ENCODE measurements at places on chromosomes 6 and 20.

- H3K36me3 ChIP-seq: no peaks in the 10 kb centered on the region
- no peak overlapping the region for H3K27ac ChIP-seq
- no peak for DNase-seq
These were observed 349.8 kb upstream of the ARID1B start for GRCh38 chr6:156427345-156427744.

GRCh38 chr6:131060311-131060710, 2.7 kb downstream of the EPB41L2 start:
- no peak overlapping the region for H3K4me3 ChIP-seq
- no peaks in the 10 kb centered on the region for H3K27me3 ChIP-seq
- DNase-seq: no peak
- no peak overlapping the region for H3K27ac ChIP-seq
- H3K36me3 ChIP-seq: no peaks in the 10 kb centered on the region

GRCh38 chr6:14187406-14187805, 69.8 kb downstream of the CD83 start:
- no peak overlapping the region for H3K4me3 ChIP-seq
- H3K27ac ChIP-seq: no peak overlapping the region
- DNase-seq: no peak
- H3K27me3 ChIP-seq: peaks cover 3% of the 10 kb centered on the region
- H3K36me3 ChIP-seq: no peaks in the 10 kb centered on the region

GRCh38 chr20:20820104-20820503, 107.7 kb upstream of the RALGAPA2 start:
- no peaks in the 10 kb centered on the region for H3K27me3 ChIP-seq
- no peak overlapping the region for H3K27ac ChIP-seq

DNA sequence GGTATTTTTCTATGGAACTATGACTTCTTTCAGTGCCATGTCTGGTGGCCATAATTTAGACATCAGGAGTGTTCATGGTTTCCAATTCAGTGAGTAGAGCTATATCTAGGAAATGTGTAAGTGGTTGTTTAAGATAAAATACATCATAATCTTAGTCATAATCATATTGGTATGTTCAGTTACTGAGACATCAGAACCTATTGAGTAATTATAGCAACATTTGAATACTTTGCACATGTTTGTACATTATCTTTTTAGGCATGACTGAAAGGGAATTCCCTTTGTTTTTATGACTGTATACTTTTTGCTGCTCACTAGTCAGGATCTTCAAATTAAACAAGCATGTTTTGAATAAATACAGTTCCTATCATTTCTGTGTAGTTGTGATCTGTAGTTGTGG, 64.0 kb downstream of the STXBP5 start:
- H3K4me3 ChIP-seq: no peak overlapping the region
- H3K36me3 ChIP-seq: no peaks in the 10 kb centered on the region
- DNase-seq: no peak
- no peak overlapping the region for H3K27ac ChIP-seq

DNA sequence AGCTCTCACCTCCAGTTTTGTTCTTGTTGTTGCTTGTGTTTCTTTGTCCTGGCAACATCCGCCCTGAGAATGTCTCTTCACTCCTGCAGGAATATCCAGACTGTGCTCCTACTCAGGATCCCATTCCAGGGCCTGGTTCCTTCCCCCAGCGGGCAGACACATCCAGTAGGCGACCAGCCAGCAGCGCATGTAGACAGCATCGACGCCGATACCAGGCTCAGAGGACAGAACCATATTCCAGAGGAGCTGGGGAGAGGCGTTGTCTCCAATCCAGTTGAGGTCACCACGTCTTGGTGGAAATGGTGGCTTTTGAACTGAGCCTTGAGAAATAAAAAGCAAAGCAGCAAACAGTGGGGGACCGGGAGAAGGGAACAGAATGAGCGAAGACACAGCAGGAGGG, 114.6 kb upstream of the THBS2 start:
- DNase-seq: no peak
- H3K4me1 ChIP-seq: no peaks in the 10 kb centered on the region
- H3K27ac ChIP-seq: no peak overlapping the region
- H3K4me3 ChIP-seq: no peak overlapping the region

GRCh38 chr6:16767765-16768476, 6.7 kb upstream of the ATXN1 start:
- H3K36me3 ChIP-seq: no peaks in the 10 kb centered on the region
- peak overlapping the region; percentile 18 for H3K27ac ChIP-seq
- H3K4me3 ChIP-seq: no peak overlapping the region
- H3K4me1 ChIP-seq: peaks cover 7% of the 10 kb centered on the region
- no peak for DNase-seq
- H3K27me3 ChIP-seq: no peaks in the 10 kb centered on the region

GRCh38 chr20:6562111-6562510, 205.4 kb upstream of the BMP2 start:
- H3K4me3 ChIP-seq: no peak overlapping the region
- H3K36me3 ChIP-seq: no peaks in the 10 kb centered on the region
- H3K4me1 ChIP-seq: no peaks in the 10 kb centered on the region
- H3K27me3 ChIP-seq: no peaks in the 10 kb centered on the region

GRCh38 chr6:136587527-136587926, 37.3 kb upstream of the MAP7 start:
- peaks cover 4% of the 10 kb centered on the region for H3K36me3 ChIP-seq
- no peak overlapping the region for H3K4me3 ChIP-seq
- H3K27me3 ChIP-seq: no peaks in the 10 kb centered on the region
- no peaks in the 10 kb centered on the region for H3K4me1 ChIP-seq

- H3K27ac ChIP-seq: peak overlapping the region; percentile 96
- DNase-seq: peak; percentile 20
- peak overlapping the region; percentile 91 for H3K4me3 ChIP-seq
- no peaks in the 10 kb centered on the region for H3K4me1 ChIP-seq
- no peaks in the 10 kb centered on the region for H3K36me3 ChIP-seq
These were observed 1.1 kb downstream of the AMD1 start for GRCh38 chr6:110875548-110876169.

- no peak for DNase-seq
- no peaks in the 10 kb centered on the region for H3K27me3 ChIP-seq
- H3K36me3 ChIP-seq: peaks cover 5% of the 10 kb centered on the region
- H3K4me3 ChIP-seq: no peak overlapping the region
- peaks cover 23% of the 10 kb centered on the region for H3K4me1 ChIP-seq
These were observed 8.3 kb downstream of the VEGFA start for GRCh38 chr6:43778131-43778855.

DNA sequence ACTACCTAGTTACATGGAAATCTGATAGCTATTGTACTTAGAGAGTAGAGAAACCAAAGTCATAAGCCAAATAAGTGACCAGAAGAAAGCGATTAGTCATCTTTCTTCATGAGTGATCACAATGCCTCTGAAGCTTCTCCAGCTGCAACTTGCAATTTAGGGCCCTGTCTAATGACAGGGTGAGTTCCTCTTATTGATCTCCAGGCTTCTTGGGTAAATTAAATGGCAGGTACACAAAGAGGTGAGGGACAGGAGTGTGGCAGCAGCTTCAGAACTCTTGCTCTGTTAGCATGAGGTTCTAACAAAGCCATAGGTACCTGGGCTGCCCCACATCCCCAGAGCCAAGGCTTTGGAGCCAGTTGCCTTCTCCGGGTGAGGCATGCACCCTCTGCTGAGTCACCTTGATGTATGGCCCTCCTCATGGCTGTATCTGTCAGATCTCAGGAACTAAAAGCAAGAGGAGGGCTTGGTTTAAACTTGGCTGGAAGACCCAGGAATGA, 60.8 kb downstream of the PRDM1 start:
- H3K4me1 ChIP-seq: no peaks in the 10 kb centered on the region
- no peaks in the 10 kb centered on the region for H3K36me3 ChIP-seq

- no peak overlapping the region for H3K27ac ChIP-seq
- no peak for DNase-seq
- no peaks in the 10 kb centered on the region for H3K27me3 ChIP-seq
- no peak overlapping the region for H3K4me3 ChIP-seq
These were observed 30.3 kb downstream of the TBPL1 start for GRCh38 chr6:133983099-133983939.

- no peak overlapping the region for H3K27ac ChIP-seq
- no peaks in the 10 kb centered on the region for H3K27me3 ChIP-seq
- H3K4me1 ChIP-seq: no peaks in the 10 kb centered on the region
- no peaks in the 10 kb centered on the region for H3K36me3 ChIP-seq
These were observed 28.9 kb upstream of the RREB1 start for GRCh38 chr6:7078856-7079255.

DNA sequence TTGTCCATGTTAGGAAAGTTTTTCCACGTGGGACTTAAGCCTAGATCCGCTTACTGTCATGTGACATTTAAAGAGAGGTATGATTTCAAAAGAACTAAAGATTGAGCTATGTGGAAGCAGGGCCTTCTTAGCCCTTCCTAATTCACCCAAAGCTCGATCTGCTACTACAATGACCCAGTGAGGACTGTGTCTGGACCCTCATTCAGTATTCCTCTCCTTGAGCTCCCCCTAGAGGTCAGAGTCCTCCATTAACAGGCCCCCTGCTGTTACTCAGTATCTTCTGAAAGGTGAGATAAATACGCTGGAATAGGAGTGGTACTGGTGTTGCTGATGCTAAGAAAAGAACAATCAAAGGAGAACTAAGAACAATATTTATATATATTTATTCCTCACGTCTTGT, 414.0 kb downstream of the GJA1 start:
- H3K4me3 ChIP-seq: no peak overlapping the region
- H3K36me3 ChIP-seq: no peaks in the 10 kb centered on the region
- no peak overlapping the region for H3K27ac ChIP-seq
- H3K27me3 ChIP-seq: no peaks in the 10 kb centered on the region
- DNase-seq: peak; percentile 16

DNA sequence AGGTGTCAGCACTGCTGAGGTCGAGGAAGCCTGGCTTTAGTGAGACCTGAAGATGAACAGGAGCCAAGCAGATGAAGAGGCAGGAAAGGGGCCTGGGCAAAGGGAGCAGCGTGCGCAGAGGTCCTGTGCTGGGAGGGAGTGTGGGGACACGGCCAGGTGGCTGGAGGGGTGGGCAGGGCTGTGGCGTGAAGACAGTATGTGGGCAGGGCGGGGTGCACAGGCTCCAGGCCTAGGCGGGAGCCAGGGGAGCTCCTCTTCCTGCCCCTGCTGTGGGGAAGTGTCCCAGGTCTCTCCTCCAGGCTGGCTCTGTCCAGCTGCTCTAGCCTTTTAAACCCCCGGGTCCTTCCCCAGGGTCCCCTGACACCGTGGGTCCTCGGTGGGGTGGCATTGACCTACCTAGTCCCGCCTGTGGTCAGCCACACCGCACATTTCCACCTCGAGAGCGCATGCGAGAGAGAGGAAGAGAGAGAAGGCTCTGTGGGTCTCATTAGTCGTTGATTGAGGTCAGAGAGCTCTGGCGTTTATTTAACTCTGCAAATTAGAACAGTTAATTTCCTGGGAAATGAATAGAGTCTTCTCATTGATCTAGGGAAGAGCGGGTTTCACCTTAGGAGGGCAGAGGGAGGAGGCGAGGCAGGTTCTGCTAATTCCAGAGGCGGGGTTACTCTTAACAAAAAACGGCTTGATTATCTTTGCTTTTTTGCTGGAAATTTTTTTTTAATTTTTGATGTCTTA, 68.8 kb downstream of the CDH4 start:
- H3K27ac ChIP-seq: no peak overlapping the region
- no peaks in the 10 kb centered on the region for H3K4me1 ChIP-seq
- no peaks in the 10 kb centered on the region for H3K36me3 ChIP-seq
- H3K27me3 ChIP-seq: no peaks in the 10 kb centered on the region
- no peak overlapping the region for H3K4me3 ChIP-seq

DNA sequence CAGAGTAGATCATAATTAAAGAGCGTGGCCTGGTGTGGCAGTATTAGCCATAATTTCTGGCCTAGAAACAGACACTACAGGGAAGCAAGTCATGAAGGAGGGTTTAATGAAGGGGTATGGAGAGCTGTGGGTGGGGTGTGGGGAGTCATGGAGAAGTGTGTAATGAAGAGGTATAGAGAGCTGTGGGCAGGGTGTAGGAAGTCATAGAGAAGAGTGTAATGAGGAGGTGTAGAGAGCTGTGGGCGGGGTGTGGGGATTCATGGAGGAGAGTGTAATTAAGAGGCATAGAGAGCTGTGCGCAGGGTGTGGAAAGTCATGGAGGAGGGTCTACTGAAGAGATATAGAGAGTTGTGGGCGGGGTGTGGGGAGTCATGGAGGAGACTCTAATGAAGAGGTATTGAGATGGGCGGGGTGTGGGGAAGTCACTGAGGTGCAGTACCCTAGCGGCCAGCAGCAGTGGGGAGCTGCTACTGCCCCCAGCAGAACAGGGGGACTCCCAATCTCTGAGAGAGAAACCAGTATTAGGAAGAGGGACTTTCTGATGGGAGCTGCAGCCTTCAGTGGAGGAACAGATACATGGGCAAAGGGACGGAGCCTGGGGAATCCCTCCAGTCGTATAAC, 145.4 kb upstream of the FOXA2 start:
- no peak for DNase-seq
- no peak overlapping the region for H3K27ac ChIP-seq
- H3K27me3 ChIP-seq: peaks cover 3% of the 10 kb centered on the region
- no peak overlapping the region for H3K4me3 ChIP-seq
- H3K36me3 ChIP-seq: no peaks in the 10 kb centered on the region
